ENCODE measurements at places on chromosomes 16 and 17.

DNA sequence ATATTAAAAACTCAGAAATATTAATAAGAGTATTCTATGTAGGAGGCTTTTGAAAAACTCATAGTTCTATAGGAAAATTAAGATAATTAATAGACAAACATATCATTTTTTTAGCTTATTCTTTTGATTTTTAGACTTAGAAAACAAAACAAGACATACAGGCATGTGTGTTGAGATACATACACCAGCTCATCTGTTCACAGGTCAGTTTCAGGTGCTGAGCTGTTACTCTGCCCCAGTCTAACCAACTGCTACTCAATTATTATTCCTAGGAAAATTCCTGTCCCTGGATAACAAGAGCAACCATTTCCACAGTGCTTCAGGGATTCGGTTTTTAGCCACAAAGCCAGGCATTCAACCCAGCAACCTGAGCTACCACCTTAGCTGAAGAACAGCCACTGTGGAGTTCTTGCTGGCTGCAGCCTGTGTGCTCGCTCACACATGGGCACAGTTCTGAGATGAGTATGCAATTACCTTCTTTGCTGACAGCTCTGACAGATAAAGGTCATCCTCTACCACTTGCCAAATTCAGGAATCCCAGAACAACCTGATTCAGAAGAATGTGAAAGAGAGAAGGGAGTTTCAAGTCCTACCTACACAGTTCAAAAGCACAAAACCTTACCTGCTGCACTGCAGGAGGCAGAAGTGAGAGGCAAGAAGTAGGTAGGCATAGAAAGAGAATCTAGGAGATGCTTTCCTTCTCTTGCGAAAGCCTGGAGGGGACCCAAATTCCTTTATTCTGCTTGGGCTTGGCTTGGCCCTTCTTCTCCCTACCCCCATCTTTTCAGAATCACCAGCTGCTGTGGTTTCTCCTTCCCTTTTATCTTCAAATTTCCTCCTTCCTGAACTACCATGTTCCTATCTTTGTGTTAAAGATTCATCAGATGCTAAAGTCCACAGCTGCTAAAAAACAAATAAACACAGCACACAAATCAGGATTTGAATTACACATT is 62.7 kb downstream of the TEX2 start:
- no peak for DNase-seq

DNA sequence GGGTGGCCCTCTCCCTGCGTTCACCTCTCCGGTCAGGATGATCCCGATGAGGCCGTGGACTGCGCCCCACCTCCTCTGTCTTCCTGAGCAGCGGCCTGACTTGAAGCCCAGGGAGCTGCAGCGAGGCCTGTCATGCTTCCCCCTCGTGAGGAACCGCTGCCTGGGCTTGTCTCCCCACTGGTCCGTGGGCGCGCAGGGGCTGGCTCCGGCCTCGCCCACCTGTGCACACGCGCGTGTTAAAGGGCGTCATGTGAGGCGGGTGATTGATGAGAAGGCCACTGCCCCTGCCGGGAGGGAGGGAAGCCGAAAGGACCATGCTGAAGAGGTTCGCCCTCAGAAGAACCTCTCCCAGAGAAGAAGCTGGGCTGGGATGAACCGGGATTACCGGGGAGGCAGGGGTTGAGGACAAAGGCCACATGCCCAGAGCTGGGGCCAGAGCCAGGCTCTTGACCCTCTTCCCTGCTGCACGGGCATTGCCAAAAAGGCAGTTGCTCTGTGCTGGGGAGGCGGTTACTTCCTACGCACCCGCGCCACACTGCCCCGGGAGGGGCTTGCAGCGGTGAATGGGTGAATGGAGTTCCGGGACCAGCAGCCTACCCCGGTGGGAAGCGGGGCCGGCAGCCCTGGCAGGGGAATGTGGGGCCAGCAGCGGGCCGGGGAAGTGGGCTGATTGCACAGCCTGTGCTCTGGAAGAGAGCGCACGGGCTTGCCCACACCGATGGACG is 85.9 kb upstream of the GSE1 start:
- no peak for DNase-seq

DNA sequence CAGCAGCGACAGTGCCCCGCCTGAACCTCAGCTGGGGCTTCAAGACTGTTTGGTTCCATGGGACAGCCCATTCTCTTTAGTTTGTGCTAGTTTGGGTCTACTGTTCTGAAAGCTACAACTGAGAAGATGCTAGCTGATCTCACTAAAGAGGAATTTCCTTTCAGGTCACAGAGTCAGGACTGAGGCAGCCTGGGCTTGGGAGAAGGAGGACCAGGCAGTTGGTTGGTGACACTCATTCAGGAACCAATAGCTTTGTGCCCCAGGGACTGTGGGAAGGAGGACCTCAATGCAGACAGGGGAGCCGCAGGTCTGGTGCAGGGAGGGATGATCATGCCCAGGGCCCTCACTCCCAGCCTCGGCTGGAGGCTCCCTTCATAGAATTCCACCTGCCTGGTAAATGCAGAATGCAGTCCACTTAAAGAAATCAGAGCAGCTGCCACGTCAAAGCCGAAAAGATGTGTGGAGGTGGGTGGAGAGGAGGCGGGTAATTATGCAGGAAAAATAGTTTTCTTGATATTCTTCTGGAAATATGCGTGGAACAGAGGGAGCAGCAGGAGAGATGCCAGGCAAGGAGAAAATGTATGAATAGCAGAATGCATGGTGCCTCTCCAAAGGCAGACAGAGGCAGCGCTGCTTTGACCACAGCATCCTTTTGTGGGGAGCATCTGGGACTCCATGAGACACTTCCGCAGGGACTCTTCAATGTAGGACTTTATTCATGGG is 32.6 kb upstream of the ZFP90 start:
- no peak for DNase-seq

DNA sequence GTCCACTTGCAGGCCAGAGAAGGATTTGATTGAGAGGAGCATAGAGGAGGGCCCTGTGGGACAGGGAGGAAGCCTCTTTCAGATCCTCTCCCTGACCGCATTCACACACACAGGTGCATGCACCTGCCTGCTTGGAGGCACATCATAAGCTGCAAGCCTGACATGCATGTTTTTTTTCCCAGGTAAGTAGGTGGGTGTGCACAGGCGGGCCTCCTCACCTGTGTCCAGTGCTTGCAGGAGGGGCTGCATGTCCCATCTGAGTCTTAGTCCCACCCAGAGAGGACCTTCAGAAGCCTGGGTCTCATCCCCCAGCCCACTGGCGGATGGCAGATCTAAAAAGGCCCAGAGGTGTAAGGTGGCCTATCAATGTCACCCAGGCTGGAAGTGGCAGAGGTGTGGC is 130.8 kb downstream of the TMEM132E start:
- no peak for DNase-seq

DNA sequence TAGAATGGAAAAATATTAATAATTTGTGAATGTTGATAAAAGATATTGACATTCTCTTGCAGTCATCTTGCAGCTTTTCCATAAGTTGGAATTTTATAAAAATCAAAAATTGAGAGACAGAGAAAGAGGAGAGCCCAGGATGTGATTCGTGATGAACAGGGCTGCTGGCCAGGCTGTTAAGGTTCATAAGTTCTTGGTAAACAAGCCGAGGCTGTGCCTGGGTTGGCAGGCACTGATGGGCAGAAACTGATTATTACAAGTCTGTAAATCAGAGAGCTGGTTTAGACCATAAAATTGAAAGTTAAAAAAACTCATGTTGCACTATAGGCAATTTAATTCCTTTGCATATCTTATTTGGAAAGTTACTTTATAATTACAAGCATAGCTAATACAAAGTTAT is 533.7 kb downstream of the HAPSTR1 start:
- DNase-seq, result no peak

DNA sequence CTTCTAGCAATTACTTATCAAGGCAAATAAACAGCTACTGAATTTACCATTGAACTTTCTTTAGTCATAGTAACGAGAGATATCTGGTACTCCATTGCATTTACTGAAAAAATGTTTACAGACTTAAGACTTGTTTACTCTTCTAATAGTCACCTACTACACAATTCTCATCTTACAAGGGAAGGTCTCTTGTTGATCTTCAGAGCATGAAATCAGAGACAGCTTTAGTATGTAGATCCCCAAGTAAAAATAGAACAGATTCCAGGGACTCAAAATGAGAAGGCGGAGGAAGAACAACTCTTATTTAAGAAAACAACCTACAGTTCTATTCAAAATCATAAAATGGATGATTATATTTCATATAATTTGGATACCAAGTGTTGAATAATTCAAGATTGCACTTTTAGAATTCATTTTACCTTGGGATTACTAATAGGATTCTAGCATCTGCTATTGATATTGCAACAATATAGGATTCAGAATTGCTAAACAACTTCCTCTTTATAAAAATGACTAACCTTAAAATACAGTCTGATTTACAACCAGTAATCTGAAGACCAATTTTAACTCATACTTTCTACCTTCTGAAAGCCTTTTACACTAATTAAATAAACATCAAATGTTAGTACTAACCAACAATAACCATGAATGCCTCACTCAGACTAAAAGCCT is 20.8 kb downstream of the UBE2G1 start:
- no peak for DNase-seq

DNA sequence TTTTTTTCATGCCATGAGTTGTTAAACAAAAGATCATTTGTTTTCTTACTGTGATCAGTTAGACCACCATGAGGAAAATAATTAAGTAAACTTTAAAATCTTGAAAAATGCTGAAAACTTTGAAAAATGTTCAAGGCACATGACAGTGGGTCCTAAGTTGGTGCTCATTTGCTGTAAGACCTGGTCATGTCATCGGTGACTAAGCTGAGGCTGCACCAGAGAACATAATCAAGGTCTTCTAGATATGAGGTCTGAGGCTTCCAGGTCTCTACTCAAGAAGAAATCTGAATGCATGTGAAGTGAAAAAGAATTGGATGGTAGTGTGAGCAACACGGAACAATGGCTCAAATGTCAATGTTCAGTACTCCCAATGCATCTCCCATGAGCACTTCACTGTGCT is 87.6 kb downstream of the CFDP1 start:
- DNase-seq, result no peak

DNA sequence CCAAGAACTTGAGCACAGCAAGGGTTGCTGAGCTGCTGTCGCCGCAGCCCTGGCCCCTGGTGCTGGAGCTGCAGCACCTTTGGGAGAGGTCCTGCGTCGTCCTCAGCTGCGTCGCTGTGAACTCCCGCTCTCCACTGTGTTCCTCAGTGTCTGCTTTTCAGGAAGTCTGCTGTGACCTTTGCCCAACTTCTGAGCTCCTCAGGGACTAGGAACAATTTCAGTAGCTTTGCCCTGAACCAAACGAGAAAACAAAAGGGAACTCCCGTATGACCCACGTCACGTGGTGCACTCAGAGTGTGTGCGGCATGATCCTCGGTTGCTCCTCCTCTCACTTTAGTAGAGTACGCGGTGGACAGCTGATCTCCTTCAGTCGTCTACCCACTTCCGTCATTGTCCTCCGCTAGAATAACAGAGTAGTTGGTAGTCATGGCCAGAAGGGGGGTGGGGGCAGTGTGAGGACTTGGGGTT is 44.2 kb downstream of the WDR45B start:
- DNase-seq, result no peak

GRCh38 chr16:69935740-69936139 is 15.4 kb upstream of the CLEC18A start:
- no peak for DNase-seq

GRCh38 chr16:78570399-78571141 is 471.1 kb downstream of the WWOX start:
- no peak for DNase-seq

All from NCI-H1092 (cell line).